Right ventricle myocardium inferior (tissue), 1 donor: ENCODE measurements at places on chromosomes 7 and 10. TPM values are rescaled to one million over a fixed set of nuclear protein-coding genes. Genes with fewer than 3 reads are reported as not detected.

Gene PRPS1L1
- total RNA-seq, result not detected

Gene EBF3
- 7.9 TPM for total RNA-seq

Gene NPY4R
- not detected for total RNA-seq

Gene STOX1
- total RNA-seq, result 0.41 TPM

Gene PLXDC2
- total RNA-seq, result 13.1 TPM

Gene RAMP3
- 33.8 TPM for total RNA-seq

Gene PAPSS2
- total RNA-seq, result 11.1 TPM

DNA sequence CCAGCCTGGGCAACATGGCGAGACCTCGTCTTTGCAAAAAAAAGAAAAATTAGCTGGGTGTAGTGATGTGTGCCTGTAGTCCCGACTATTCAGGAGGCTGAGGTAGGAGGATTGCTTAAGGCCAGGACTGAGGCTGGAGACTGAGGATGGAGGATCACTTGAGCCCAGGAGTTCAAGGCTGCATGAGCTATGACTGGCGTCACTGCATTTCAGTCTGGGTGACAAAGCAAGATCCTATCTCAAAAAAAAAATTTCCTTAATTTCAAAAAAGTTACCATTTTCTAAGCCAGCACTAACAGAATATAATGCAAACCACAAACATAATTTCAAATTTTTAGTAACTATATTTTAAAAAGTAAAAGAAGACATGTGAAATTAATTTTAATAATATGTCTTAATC, 13.4 kb upstream of the SRGN start:
- no peak for DNase-seq

GRCh38 chr10:7520507-7521485, 110.0 kb upstream of the SFMBT2 start:
- no peak for DNase-seq

DNA sequence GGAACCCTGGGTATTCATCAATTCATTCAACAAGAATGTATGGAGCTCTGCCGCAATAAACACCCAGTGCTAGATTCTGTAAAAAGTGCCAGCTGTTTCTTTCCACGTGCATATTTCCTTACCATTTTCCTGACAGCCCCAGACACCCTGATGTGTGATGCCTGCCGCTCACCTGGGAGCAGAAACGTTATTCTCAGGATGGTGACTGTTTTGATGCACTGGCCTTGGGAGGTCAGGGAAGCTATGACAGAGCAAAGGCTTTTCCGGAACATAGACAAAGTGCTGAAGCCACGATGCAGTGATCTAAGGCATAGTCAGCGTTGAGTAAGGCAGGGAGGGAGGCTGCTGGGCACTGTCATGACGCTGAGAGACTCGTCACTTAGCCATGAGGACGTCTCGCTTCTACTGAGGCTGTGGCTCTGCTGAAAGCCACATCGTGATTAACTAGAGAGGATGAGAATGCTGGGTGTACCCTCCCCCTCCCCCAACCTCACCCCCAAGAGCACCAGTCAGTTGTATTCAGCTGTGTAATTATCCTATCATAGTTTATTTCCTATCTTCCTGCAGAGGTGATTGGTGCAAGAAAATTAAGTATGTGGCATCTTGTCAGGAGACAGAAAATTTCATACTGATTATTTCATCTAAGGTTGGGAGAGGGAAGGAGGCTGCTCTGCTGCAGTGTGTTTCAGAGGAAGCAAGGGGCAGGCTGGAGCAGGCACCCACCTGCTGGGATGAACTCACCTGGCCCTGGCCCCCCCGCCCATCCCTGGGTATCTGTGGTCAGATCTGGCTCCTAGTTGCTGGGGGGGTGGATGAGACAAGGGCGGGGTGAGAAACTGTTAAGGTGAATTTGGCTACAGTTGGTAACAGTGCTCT, 48.8 kb upstream of the SMNDC1 start:
- DNase-seq, result no peak

GRCh38 chr10:84938117-84938905, 609.9 kb downstream of the CCSER2 start:
- DNase-seq, result no peak

- no peak for DNase-seq
Observed at GRCh38 chr7:111842491-111842890, 280.2 kb upstream of the IMMP2L start.

DNA sequence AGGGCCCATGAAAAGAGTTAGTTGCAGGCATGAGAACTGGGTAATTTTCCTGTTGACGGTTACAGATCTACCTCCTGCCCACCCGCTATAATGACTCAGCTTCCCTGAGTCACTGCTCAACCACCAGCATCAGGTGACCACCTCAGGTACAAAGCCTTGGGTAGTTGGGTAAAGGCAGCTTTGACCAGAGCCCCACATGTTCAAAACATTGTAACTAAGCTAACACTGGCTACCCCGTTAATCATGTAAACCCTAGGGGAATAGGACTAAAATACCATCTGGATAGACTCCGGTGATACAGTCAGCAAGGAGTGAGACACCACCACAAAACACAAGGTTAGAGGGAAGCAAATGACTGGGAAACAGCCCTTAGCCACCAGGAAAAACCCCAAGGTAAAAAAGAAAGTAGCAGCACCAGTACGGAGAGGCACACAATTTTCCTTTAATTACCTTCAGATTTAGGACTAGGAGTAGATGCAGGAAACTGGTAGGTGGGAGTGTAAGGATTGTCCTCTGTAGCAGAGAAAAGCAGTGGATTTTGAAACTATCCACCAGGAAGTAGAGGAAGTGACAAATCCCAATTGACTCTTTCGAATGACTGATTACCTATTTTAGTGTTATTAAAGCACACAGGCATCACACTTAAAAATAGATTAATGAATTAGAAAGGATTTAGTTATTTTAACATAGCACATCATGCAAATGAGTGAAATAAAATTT, 103.5 kb upstream of the PDLIM1 start:
- no peak for DNase-seq

- no peak for DNase-seq
Observed at GRCh38 chr10:92965314-92965713, 95.3 kb upstream of the CYP26C1 start.

DNA sequence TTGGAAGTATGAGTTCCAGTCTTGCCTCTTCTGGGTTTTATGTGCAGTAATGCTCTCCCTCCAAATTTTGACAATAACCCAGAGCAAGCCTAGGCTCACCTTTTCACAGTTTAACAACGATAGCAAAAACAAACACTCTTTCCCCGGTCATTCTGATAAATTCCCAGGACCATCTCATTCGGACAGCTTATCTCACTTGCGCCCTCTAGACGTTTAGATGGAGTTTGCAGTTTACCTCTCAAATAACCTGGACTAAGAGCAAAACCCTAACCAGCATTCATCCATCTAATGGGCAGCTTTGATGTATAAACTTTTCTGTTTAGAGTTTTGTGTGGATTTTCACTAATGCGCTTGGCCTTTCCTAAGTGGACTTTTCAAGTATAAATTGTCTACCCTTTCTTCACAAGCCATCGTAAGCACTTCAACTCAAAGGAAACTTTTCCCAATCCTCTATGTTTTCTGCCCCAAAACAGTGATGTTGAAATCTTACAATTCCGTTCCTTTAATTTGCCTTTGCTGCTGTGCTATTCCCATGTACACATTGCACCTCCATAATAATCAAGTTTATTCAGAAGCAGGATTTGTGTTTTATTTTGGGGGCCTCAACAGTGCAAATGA, 114.9 kb downstream of the HDAC9 start:
- no peak for DNase-seq

- no peak for DNase-seq
Observed at GRCh38 chr7:111290419-111290818, 199.5 kb downstream of the LRRN3 start.
